Hematopoietic multipotent progenitor cell treated with erythropoietin and hydrocortisone succinate and interleukin-3 and kit ligand, for 4 days (in vitro differentiated cells): ENCODE measurements at places on chromosomes 11 and 22.

DNA sequence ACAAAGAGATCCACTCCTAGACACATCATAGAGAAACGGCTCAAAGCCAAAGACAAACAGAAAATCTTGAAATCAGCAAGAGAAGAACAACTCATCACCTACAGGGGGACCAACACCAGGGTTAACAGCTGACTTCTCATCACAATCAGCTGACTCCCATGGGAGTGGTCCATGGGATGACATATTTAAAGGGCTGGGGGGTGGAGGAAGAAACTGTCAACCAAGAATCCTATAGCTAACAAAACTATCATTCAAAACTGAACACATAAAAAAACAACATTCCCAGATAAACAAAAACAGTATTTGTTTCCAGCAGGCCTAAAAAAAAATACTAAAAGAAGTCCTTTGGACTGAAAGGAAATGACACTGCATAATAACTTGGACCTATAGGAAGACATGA is 86.7 kb downstream of the APOL5 start:
- no peak for DNase-seq

GRCh38 chr11:63843041-63843440 is 4.1 kb downstream of the MARK2 start:
- no peak for DNase-seq

DNA sequence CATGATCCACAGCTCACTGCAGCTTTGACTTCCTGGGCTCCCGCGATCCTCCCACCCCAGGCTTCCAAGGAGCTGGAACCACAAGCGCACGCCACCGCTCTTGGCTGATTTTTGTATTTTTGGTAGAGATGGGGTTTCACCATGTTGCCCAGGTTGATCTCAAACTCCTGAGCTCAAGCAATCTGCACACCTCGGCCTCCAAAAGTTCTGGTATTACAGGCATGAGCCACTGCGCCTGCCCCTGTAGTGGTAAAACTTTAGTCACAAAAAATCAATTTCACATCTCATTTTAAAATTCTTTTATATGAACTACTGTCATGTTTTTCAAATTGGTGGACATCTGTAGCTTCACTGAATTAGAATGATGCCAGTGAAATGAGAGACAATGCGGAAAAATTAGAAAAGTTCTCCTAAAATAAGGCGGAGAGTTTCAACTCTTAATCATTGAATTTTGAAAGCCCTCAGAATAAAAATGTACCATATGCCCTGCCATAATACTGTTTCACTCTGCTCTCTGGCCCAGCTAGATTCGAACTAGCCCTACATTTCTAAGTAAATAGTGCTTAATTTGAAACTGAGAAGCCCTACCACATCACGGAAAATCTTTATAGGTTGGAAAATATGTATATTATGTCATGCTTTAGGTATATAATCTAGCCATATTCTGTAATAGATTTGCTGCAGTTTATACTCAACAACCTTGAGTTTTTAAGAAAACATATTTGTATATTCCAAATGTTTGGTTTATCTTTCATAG is 78.7 kb downstream of the HORMAD2 start:
- no peak for DNase-seq

DNA sequence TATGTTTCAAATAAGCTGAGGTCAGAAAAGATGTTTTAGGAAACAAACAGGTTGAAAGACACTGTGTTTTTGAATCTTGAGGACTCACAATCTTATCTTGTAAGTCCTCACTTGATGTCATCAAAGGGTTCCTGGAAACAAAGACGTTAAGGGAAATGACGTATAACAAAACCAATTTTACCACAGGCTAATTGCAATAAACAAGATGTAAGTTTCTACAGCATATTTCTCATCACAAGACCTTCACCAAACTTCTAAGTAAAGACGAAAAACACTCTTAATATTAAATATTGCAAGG is 433.5 kb upstream of the FAT3 start:
- no peak for DNase-seq

- DNase-seq = no peak
Measured at GRCh38 chr11:60469723-60470122, 14.1 kb downstream of the MS4A1 start.

DNA sequence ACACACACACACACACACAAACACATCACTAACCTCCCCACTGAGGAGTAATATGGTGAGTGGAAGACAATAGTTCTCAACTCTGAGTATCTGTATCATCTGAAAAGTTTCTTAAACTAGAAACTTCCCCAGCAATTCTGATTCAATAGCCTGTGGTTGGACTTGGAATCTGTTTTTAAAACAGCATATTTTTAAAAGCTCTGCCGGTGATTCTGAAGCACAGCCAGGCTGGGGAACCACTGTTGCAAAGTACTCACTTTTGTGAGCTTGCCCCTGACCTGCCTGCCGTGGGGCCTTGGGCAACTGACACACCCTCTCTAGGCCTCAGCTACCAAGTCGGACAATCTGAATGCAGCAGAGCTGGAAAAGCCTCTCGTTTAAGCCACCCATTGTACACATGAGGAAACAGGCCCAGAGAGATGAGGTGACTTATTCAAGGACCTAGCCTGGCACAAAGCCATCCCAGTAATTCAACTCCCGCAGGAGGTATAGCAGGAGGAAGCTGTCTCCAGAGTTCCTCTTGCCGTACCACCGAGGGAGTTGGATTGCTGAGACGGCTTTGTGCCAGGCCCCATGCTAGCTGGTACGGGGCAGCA is 8.9 kb downstream of the SLC15A3 start:
- no peak for DNase-seq

- DNase-seq = no peak
Measured at GRCh38 chr11:18054511-18055103, 8.5 kb upstream of the TPH1 start.

DNA sequence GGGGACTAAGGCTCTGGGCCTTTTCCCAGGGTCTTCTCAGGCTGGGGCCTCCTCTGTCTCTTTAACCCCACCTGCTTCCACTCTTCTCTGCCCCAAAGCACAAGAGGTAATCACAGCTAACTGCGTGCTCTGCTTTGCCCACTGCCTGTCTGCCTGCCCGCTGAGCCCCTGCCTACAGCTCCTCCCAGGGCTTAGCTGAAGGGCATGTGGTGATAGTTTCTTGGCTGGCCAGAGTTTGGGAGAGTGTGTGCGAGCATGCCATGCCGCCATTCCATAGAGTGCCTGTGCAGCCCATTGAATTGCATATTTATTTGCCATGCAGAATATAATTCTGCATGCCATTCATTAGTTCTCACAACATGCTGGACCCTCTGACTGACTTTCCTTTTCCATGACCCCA is 32.5 kb downstream of the PHLDB1 start:
- no peak for DNase-seq

DNA sequence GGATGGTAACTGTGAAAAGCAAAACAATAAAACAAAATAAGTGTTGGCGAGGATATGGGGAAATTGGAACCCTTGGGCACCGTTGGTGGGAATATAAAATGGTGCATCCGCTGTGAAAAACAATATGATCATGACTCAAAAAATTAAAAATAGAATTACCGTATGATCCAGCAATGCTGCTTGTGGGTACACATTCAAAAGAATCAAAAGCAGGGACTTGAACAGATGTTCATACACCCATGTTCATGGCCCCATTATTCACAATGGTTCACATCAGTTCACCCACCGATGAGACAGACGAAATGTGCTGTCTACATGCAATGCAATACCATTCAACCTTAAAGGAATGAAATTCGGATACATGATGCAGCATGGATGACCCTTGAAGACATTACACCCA is 1.2 kb upstream of the DERL3 start:
- DNase-seq = no peak

GRCh38 chr11:65489706-65490320 is 9.0 kb upstream of the MALAT1 start:
- DNase-seq = no peak

- no peak for DNase-seq
Measured at GRCh38 chr11:114713756-114714155, 35.4 kb downstream of the NXPE2 start.

DNA sequence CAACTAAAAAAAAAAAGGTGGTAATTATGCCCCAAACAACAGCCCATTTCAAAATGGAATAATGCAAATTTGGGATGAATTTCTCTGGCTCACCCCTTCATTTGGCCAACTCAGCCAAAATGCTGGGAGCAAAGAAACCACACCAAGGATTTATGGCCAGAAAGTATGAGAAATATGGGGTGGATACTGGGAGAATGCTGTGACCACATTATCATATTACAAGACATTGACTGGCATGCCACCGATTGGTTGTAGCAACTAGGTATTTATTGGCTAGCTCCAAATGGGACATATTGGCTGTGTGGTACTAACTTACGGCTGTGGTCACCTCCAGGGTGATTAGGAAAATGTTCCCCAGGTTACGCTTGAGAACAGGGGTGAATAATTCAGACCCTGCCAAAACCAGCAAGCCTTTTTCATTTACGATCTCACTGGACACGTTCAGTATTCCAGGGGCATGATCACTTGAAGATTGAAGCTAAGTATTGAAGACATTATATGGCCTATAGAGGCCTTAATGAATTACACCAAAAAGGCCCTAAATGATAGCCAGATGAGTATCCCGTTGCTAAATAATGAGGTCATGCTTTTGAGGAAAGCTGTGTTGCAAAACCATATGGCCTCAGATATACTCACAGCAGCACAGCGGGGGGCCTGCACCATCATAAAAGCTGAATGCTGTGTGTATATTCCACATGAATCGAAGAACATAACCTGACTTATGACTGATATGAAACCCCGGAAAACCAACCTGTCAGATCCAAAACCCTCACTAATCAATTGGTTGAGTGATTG is 3.8 kb upstream of the FDX1 start:
- DNase-seq = no peak

- DNase-seq = no peak
Measured at GRCh38 chr22:50714150-50714549, 23.9 kb upstream of the ACR start.

GRCh38 chr11:113272927-113273615 is 41.3 kb upstream of the TTC12 start:
- DNase-seq = no peak

GRCh38 chr22:36986242-36986821 is 32.9 kb downstream of the TST start:
- peak; percentile 66 for DNase-seq

- DNase-seq = peak; percentile 52
Measured at GRCh38 chr11:31236143-31236542, 133.4 kb downstream of the DCDC1 start.

GRCh38 chr22:36277482-36278291 is 24.8 kb downstream of the APOL1 start:
- peak; percentile 85 for DNase-seq

- DNase-seq = no peak
Measured at GRCh38 chr11:74685905-74686304, 45.3 kb downstream of the CHRDL2 start.

- no peak for DNase-seq
Measured at GRCh38 chr11:1747753-1748635, 2.4 kb downstream of the IFITM10 start.

GRCh38 chr11:117903505-117904382 is 25.5 kb downstream of the TMPRSS13 start:
- DNase-seq = no peak

DNA sequence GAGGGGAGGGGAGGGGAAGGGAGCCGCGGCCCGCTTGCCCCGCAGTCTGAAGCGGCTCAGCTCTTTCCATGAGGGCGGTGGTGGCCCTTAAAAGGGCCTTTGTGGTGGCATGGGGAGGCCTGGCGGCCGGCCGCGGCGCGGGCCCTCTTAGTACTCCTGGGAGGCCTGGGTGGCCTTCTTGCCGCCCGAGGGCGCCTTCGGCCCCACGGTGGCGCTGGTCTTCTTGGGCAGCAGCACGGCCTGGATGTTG is 6.9 kb downstream of the DPAGT1 start:
- DNase-seq = peak; percentile 87

DNA sequence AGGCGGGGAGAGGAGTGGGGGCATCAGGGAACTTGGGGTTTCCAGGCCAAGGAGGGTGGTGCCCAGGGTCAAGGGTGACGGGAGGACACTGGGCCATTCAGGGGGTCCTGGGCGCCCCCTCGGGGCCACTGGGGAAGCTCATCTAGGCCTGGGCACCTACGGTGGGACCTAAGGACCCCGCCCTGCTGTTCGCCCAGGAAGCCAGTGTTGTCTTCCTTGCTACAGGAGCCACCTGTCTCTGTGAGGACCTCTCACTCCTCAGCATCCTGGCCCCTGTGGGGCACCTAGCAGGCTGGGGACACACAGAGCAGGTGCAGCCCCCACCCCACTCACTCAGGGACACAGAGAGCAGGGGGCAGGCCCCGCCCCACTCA is 191.6 kb downstream of the IGLL1 start:
- no peak for DNase-seq

DNA sequence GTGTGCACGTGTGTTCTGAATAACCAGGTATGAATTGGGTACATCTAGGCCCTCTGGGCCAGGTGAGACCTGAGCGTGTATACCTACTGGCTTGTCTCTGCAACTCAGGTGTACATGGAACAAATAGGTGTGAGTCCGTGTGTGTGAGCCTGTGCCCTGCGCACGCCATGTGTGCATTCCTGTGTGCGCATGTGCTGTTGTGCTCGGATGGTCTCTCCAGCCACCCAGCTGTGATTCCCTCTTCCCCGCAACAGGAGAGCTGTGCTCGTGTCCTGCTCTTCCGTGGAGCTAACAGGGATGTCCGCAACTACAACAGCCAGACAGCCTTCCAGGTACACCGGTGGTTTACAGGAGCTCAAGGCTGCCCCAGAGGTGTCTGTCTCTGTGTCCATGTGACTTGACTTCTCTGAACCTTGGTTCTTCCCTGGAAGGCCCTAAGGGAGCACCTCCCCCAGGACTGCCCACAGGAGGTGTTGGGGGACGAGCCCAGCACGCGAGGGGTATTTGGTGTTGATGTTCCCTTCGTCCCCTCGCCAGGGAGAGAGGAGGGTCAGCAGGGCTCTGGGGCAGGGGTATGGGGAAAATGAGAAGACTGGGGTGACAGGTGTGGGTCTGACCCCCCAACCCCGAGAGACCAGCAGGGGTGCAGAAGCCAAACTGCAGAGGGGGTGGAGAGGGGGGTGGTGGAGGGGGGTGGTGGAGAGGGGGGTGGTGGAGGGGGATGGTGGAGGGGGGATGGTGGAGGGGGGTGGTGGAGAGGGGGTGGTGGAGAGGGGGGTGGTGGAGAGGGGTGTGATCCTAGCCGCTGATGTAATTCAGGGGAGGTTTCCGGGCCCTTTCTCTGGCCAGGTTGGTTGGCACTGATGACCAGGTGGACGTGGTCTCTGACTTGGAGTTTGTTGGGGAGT is 10.7 kb downstream of the SHANK3 start:
- no peak for DNase-seq

DNA sequence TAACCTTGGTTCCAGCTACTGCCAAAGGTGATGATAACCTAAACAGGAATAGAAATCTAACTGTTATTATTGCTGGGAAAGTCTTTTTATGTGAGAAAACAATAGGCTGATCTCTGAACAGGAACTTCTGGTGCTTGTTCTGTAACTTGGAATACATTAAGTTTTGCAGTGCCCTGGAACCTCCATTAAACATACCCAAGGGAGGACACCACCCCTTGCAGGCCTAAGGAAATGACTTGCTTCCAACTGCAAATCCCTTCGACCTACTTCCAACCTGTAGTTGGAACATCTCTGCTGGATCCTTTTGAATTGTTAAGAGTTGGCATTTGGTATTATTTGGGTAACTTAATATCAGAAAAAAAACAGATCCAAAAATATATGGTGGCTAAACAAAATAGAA is 188.4 kb upstream of the API5 start:
- no peak for DNase-seq
